ENCODE measurements at places on chromosomes 3 and 15. TPM values are rescaled to one million over a fixed set of nuclear protein-coding genes. Genes with fewer than 3 reads are reported as not detected.

The MRAS gene
- total RNA-seq = 13.2 TPM

The GOLGA6B gene
- 0.61 TPM for total RNA-seq

The PODXL2 gene
- 43.6 TPM for total RNA-seq

The CGNL1 gene
- total RNA-seq = 1.8 TPM

The OR5K2 gene
- total RNA-seq = not detected

The CCDC54 gene
- total RNA-seq = not detected

The SPTBN5 gene
- total RNA-seq = 0.64 TPM

The KBTBD8 gene
- total RNA-seq = 4.1 TPM

The ZBTB20 gene
- total RNA-seq = 28.3 TPM

The SLC12A1 gene
- not detected for total RNA-seq

The PPP1R14D gene
- 0.51 TPM for total RNA-seq

The ATP13A5 gene
- total RNA-seq = 0.66 TPM

The HYKK gene
- total RNA-seq = 15.7 TPM

The PRSS50 gene
- not detected for total RNA-seq

The LMAN1L gene
- total RNA-seq = 1.1 TPM

The GABRR3 gene
- total RNA-seq = not detected

The ZNF662 gene
- total RNA-seq = 1.1 TPM

The ACSBG1 gene
- total RNA-seq = 0.49 TPM

The FSD2 gene
- not detected for total RNA-seq

The CIP2A gene
- 36.9 TPM for total RNA-seq

The ACKR2 gene
- 1.5 TPM for total RNA-seq

Data from Calu3 (cell line).